ENCODE measurements at places on chromosomes 4 and X. TPM values are rescaled to one million over a fixed set of nuclear protein-coding genes. Genes with fewer than 3 reads are reported as not detected.

The NOCT gene
- 5.3 TPM for polyA plus RNA-seq

The GABRQ gene
- polyA plus RNA-seq, result 0.52 TPM

The FGFRL1 gene
- polyA plus RNA-seq, result 11.2 TPM

The SSX2B gene
- not detected for polyA plus RNA-seq

The TEX13A gene
- not detected for polyA plus RNA-seq

The C4orf36 gene
- polyA plus RNA-seq, result 1.5 TPM

The USP17L24 gene
- not detected for polyA plus RNA-seq

The VAMP7 gene
- polyA plus RNA-seq, result 36.0 TPM

The MMRN1 gene
- not detected for polyA plus RNA-seq

The FMR1NB gene
- polyA plus RNA-seq, result not detected

The APELA gene
- polyA plus RNA-seq, result not detected

The FATE1 gene
- not detected for polyA plus RNA-seq

The IL21 gene
- not detected for polyA plus RNA-seq

The RBPJ gene
- 16.5 TPM for polyA plus RNA-seq

The ADH6 gene
- 0.16 TPM for polyA plus RNA-seq

The SOX3 gene
- polyA plus RNA-seq, result not detected

The ETFDH gene
- polyA plus RNA-seq, result 7.9 TPM

The DSPP gene
- not detected for polyA plus RNA-seq

The CENPE gene
- 8.5 TPM for polyA plus RNA-seq

The RWDD4 gene
- polyA plus RNA-seq, result 20.1 TPM

The PLS3 gene
- polyA plus RNA-seq, result 305 TPM

The VEGFD gene
- polyA plus RNA-seq, result 0.62 TPM

The PITX2 gene
- 1.5 TPM for polyA plus RNA-seq

The IL15 gene
- 16.2 TPM for polyA plus RNA-seq

The PPP4R3C gene
- polyA plus RNA-seq, result not detected

The AMTN gene
- not detected for polyA plus RNA-seq

The ARMCX4 gene
- 2.0 TPM for polyA plus RNA-seq

The F8A2 gene
- polyA plus RNA-seq, result not detected

The CLCN3 gene
- 18.1 TPM for polyA plus RNA-seq

The TMEM150C gene
- 1.5 TPM for polyA plus RNA-seq

The SHROOM3 gene
- polyA plus RNA-seq, result 2.8 TPM

The PNMA5 gene
- polyA plus RNA-seq, result not detected

The NEUROG2 gene
- not detected for polyA plus RNA-seq

The SPRY1 gene
- polyA plus RNA-seq, result 0.31 TPM

The GJB1 gene
- 0.15 TPM for polyA plus RNA-seq

The PRDX4 gene
- polyA plus RNA-seq, result 212 TPM

The CFAP299 gene
- not detected for polyA plus RNA-seq

The TRPC5OS gene
- not detected for polyA plus RNA-seq

The CT45A5 gene
- polyA plus RNA-seq, result not detected

The REELD1 gene
- not detected for polyA plus RNA-seq

Measured in A549 (cell line).